ENCODE measurements at places on chromosomes 4 and X. TPM values are rescaled to one million over a fixed set of nuclear protein-coding genes. Genes with fewer than 3 reads are reported as not detected.

The PPEF2 gene
- 0.36 TPM for total RNA-seq

GRCh38 chrX:65726715-65727114, 59.3 kb downstream of the MSN start:
- DNase-seq, result no peak
- no peak overlapping the region for H3K27ac ChIP-seq
- H3K36me3 ChIP-seq, result peaks cover 38% of the 10 kb centered on the region
- H3K27me3 ChIP-seq, result no peaks in the 10 kb centered on the region

The DSPP gene
- not detected for total RNA-seq

GRCh38 chrX:7134981-7135380, 12.5 kb upstream of the STS start:
- no peak overlapping the region for H3K27ac ChIP-seq
- H3K36me3 ChIP-seq, result no peaks in the 10 kb centered on the region
- H3K27me3 ChIP-seq, result no peaks in the 10 kb centered on the region
- H3K4me3 ChIP-seq, result no peak overlapping the region
- H3K4me1 ChIP-seq, result peaks cover 12% of the 10 kb centered on the region

DNA sequence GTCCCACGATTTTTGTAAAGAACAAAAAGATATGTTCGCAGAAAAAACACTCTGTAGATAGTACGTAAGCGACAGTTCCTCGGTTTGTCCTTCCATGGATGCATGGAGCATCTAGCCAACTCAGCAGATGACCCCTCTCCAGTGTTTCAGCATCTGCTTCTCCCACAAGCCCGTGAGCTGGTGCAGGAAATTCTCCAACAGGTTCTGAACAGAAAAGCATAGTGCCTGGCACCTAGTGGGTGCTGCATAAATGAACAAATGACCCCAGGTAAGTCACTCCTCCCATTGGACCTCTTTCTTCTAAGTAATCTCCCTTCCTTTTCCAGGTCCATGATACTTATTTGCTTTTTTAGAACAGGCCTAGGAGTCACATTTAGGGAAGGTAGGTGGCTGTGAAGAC, 966 bp upstream of the KIAA0232 start:
- peaks cover 46% of the 10 kb centered on the region for H3K4me1 ChIP-seq
- no peak for DNase-seq
- no peaks in the 10 kb centered on the region for H3K36me3 ChIP-seq
- no peaks in the 10 kb centered on the region for H3K27me3 ChIP-seq

Measured in CD4-positive, alpha-beta memory T cell (primary cell).